ENCODE measurements at places on chromosomes 11 and 22. TPM values are rescaled to one million over a fixed set of nuclear protein-coding genes. Genes with fewer than 3 reads are reported as not detected.

MMP3 gene
- not detected for total RNA-seq

MFRP gene
- total RNA-seq = not detected

VWCE gene
- 0.54 TPM for total RNA-seq

POU2AF3 gene
- total RNA-seq = 5.0 TPM

GPHA2 gene
- total RNA-seq = 0.94 TPM

DNA sequence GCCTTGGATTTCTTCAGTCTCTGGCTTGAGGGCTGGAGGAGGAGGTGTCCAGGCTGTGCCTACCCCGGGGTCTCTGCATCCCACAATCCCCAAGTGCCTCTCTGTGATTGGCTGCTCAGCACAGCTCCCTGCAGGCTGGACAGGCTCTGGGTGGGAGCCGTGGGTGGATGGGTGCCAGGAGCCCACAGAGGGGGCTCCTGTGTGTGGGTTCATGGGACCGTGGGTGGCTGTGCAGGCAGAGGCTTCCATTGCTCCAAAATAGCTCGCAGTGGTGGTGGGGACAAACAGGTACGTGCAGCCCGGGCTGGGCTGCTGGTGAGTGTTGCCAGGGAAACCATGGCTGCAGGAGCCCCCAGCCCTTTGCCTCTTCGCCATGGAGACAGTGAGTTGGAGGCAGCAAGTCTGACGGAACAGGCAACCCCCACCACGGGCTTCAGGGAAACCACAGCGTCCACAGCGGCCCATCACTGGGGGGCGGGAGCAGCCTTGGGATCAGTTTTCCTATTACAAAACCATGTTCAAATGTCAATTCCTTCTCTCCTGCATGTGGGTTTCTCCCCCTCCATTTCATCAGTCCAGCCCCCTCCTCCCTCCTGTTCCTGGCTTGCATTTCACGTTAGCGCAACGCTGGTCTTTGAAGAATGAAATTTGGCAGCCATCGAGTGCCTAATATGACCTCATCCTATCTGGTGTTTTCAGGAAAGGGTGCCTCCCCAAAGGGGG lies 155.2 kb downstream of the TRIM29 start:
- H3K36me3 ChIP-seq = no peaks in the 10 kb centered on the region
- no peak for DNase-seq
- H3K4me3 ChIP-seq = no peak overlapping the region
- H3K4me1 ChIP-seq = no peaks in the 10 kb centered on the region

MUC5AC gene
- total RNA-seq = not detected

OR52L1 gene
- not detected for total RNA-seq

- H3K4me3 ChIP-seq = no peak overlapping the region
- peaks cover 14% of the 10 kb centered on the region for H3K4me1 ChIP-seq
- no peak for DNase-seq
- no peaks in the 10 kb centered on the region for H3K27me3 ChIP-seq
- no peak overlapping the region for H3K27ac ChIP-seq
Measured at GRCh38 chr22:46299101-46299500, 2.4 kb downstream of the GTSE1 start.

DNA sequence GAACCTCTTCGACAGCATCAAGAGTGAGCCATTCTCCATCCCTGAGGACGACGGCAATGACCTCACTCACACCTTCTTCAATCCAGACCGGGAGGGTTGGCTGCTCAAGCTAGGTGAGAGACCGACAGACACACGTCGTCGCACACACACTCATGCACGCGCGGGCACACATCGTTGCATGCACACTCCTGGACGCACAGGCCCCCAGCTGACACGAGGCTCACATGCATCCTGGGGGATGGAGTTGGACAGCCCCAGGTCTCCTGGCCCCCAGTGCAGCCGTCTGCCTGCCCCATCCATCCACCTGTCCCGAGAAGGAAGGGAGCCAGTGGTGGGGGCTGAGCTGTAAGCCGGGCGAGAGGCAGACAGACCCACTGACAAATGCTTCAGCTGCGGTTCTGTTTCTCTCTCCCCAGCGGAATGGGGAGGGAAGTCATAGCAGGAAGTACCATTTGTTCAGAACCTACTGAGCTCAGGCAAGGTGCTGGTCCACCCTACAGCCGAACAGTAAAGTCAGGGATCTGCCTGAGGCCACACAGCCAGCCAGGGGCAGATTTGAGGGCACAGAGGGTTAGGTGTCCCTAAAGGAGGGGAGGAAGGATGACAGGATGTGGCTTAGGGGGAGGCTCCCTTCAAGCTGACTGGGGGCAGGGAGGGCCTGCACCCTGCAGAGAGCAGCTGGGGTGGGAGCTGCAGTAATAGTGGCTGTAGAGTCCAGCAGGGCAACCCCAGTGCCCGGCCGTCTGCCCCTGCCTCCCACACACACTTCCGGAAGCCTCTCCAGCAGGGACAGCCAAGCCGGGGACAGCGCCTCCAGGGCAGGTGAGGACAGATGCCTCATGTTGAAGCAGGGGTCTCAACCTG lies 27.1 kb downstream of the CYTH4 start:
- no peak overlapping the region for H3K27ac ChIP-seq
- no peak overlapping the region for H3K4me3 ChIP-seq
- peaks cover 4% of the 10 kb centered on the region for H3K4me1 ChIP-seq
- H3K36me3 ChIP-seq = no peaks in the 10 kb centered on the region
- DNase-seq = no peak
- H3K27me3 ChIP-seq = no peaks in the 10 kb centered on the region

- peaks cover 40% of the 10 kb centered on the region for H3K4me1 ChIP-seq
- H3K4me3 ChIP-seq = no peak overlapping the region
- H3K36me3 ChIP-seq = no peaks in the 10 kb centered on the region
- no peaks in the 10 kb centered on the region for H3K27me3 ChIP-seq
Measured at GRCh38 chr11:111419641-111420327, 40.7 kb upstream of the POU2AF1 start.

DNA sequence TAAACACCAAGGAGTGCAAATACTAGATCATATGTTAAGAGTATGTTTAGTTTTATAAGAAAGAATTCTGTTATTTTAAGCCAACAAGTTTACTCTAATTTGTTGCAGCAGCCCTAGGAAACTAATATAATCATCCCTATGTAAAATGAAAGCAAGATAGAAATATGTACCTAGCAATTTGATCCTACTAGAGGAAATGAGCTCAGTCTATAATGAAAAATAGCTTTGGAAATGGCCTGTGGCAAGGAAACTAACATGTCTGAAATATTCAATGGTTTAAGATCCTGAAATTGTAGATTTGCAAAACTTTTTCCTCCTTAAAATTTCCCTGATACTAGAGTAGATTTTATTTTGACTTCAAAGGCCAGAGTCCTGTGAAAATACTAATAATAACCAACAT lies 112.7 kb upstream of the SLC5A12 start:
- no peak for DNase-seq
- no peak overlapping the region for H3K4me3 ChIP-seq
- H3K4me1 ChIP-seq = no peaks in the 10 kb centered on the region
- H3K27me3 ChIP-seq = no peaks in the 10 kb centered on the region
- H3K36me3 ChIP-seq = no peaks in the 10 kb centered on the region

KRTAP5-11 gene
- not detected for total RNA-seq

PNPLA5 gene
- total RNA-seq = not detected

GRCh38 chr11:34707462-34707840 lies 86.6 kb downstream of the EHF start:
- H3K27me3 ChIP-seq = no peaks in the 10 kb centered on the region
- H3K27ac ChIP-seq = no peak overlapping the region
- H3K36me3 ChIP-seq = no peaks in the 10 kb centered on the region

GRCh38 chr11:55847453-55847852 lies 8.9 kb downstream of the OR5D16 start:
- no peak for DNase-seq
- no peak overlapping the region for H3K27ac ChIP-seq
- H3K27me3 ChIP-seq = no peaks in the 10 kb centered on the region
- no peak overlapping the region for H3K4me3 ChIP-seq
- no peaks in the 10 kb centered on the region for H3K4me1 ChIP-seq
- H3K36me3 ChIP-seq = no peaks in the 10 kb centered on the region

DNA sequence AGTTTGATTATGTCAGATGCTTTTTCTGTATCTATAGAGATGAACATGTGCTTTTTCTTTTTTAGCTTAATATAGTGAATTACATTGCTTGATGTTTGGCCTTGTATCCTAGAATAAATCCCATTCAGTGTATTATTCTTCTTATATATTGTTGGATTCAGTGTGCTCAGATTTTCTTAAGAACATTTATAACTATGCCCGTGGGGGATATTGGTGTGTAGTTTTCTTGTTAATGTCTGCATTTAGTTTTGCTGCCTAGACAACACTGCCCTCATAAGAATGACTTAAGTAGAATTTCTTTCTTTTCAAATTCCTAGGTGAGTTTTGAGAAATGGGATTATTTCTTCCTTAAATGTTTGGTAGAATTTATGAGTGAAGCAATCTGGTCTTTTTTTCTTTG lies 98.5 kb downstream of the TMEM135 start:
- H3K27me3 ChIP-seq = no peaks in the 10 kb centered on the region
- H3K27ac ChIP-seq = no peak overlapping the region
- H3K4me1 ChIP-seq = no peaks in the 10 kb centered on the region
- no peaks in the 10 kb centered on the region for H3K36me3 ChIP-seq

DNA sequence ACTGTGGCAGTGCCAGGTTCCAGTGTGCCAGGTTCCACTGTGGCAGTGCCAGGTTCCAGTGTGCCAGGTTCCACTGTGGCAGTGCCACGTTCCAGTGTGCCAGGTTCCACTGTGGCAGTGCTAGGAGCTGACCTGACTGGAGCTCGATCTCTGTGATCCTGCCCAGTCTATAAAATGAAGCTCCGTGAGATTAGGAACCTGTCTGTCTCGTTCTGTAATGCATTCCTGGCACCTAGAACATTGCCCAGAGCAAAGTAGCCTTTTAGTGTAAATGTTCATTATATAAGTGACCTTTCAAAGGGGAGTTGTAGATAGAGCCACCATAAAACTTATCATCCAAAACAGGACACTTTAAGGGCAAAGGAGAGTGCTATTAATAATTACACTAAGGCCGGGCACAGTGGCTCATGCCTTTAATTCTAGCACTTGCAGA lies 36.0 kb downstream of the ART5 start:
- no peak overlapping the region for H3K27ac ChIP-seq
- no peak for DNase-seq
- no peaks in the 10 kb centered on the region for H3K36me3 ChIP-seq
- no peak overlapping the region for H3K4me3 ChIP-seq
- H3K4me1 ChIP-seq = no peaks in the 10 kb centered on the region
- H3K27me3 ChIP-seq = no peaks in the 10 kb centered on the region

GRCh38 chr11:133443206-133443747 lies 89.0 kb downstream of the OPCML start:
- H3K4me1 ChIP-seq = no peaks in the 10 kb centered on the region
- DNase-seq = no peak
- H3K27ac ChIP-seq = no peak overlapping the region

GRCh38 chr11:5719703-5720495 lies 16.3 kb upstream of the OR56B1 start:
- H3K4me1 ChIP-seq = no peaks in the 10 kb centered on the region
- H3K27me3 ChIP-seq = no peaks in the 10 kb centered on the region
- no peaks in the 10 kb centered on the region for H3K36me3 ChIP-seq
- H3K27ac ChIP-seq = no peak overlapping the region

CRYBB2 gene
- total RNA-seq = not detected

- H3K4me3 ChIP-seq = no peak overlapping the region
- no peaks in the 10 kb centered on the region for H3K4me1 ChIP-seq
- H3K27me3 ChIP-seq = no peaks in the 10 kb centered on the region
- DNase-seq = no peak
- H3K36me3 ChIP-seq = no peaks in the 10 kb centered on the region
- no peak overlapping the region for H3K27ac ChIP-seq
Measured at GRCh38 chr11:97136067-97136466, 746.3 kb downstream of the JRKL start.

PLXNB2 gene
- 179 TPM for total RNA-seq

GRCh38 chr11:45502226-45502545 lies 163.2 kb downstream of the CHST1 start:
- no peak for DNase-seq
- H3K27me3 ChIP-seq = no peaks in the 10 kb centered on the region
- H3K4me3 ChIP-seq = no peak overlapping the region
- H3K4me1 ChIP-seq = no peaks in the 10 kb centered on the region

DNA sequence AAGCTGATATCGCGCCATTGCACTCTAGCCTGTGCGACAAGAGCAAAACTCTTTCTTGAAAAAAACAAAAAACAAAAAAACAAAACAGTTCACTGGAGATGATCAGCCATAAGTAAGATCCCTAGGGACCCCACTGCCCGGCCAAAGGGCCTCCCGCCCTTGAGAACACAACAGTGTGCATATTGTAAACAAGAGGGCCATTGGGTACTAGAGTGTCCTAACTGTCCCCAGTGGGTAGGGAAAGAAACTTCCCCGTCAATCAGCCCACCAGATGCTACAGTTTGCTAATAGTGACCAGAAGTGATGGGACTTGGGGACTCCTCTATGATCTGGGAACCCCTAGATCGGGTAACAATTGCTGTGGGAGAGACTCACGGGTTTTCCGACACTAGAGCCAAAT lies 3.7 kb upstream of the ACY3 start:
- no peak for DNase-seq
- H3K4me1 ChIP-seq = no peaks in the 10 kb centered on the region
- no peaks in the 10 kb centered on the region for H3K27me3 ChIP-seq
- H3K4me3 ChIP-seq = no peak overlapping the region

GRCh38 chr22:47582067-47582466 lies 819.6 kb downstream of the TBC1D22A start:
- no peaks in the 10 kb centered on the region for H3K36me3 ChIP-seq
- H3K4me1 ChIP-seq = no peaks in the 10 kb centered on the region
- no peak overlapping the region for H3K27ac ChIP-seq

SLC25A18 gene
- 0.46 TPM for total RNA-seq

SPON1 gene
- 7.3 TPM for total RNA-seq

DNA sequence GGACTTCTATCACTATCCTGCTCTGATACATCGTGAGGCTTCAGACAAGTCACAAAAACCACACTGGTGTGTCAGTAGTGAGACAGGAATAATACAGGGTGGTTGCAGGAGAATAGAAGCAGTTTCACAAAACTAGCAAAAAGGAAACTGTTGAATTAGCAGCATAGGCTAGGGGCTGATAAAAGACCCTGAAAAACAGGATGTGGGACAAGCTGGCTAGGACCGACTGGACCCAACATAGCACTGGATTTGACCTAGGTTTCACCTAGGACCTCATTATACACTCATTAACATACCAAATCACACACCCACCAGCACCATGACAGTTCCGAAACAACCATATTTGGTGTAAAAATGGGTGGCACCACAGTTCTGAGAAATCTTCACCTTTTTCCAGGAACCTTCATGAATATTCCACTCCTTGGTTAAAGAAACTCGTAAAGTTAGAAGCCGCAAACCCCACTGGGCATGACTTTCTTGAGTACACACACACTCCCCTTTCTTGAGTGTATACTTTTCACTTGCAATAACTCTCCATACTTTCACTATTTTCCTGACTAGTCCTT lies 76.2 kb downstream of the SLC1A2 start:
- H3K27me3 ChIP-seq = no peaks in the 10 kb centered on the region
- no peak overlapping the region for H3K27ac ChIP-seq
- H3K4me1 ChIP-seq = no peaks in the 10 kb centered on the region
- no peak for DNase-seq
- no peak overlapping the region for H3K4me3 ChIP-seq

Measured in thyroid gland (tissue), 4 donors.